T47D (cell line): ENCODE measurements at places on chromosomes 12 and 14.

GRCh38 chr12:94100211-94100627, 48.2 kb upstream of the PLXNC1 start:
- no peak for DNase-seq

DNA sequence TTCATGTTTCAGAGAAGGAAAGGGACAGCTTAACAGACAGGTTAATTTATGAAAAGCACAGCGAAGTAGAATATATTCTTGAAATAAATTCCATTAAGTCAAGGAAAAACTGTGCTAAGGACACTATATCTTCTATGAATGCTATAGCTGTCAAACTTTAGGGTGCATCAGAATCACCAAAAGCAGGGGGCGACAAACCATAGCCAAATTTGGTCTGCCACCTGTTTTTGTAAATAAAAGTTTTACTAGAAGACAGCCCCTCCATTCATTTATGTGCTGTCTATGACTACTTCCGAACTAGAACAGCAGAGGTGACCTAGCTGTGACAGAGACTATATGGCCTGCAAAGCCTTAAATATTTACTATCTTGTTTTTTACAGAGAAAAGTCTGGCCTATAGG, 25.9 kb downstream of the PPP4R3A start:
- peak; percentile 12 for DNase-seq

DNA sequence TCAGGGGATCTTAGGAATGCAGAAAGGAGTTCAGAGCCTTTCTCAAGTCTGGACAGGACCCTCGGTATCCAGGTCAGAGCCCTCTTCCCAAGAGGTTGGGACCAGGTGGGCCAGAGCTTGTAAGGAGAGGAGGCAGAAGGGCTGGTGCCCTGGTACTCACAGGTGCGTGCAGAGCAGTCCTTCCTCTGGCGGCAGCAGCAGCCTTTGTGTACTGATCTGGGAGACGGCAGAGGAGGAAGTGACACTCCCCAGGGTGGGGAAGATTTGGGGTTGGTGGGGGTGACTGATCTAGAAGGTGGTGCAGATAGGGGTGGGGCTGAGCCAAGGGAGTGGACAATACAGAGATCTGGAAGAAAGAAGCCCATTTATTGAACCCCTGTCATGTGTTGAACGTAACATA, at the start of gene ITGB7:
ITGB7 (minus strand) TSS at position 210 of the 400 bp plus-strand sequence. CDS start 6,808 bp downstream, outside the sequence.
- no peak for DNase-seq

GRCh38 chr12:92866418-92866817, 62.7 kb downstream of the EEA1 start:
- no peak for DNase-seq

- no peak for DNase-seq
These were observed 414.0 kb downstream of the CCDC91 start for GRCh38 chr12:28604240-28604639.

DNA sequence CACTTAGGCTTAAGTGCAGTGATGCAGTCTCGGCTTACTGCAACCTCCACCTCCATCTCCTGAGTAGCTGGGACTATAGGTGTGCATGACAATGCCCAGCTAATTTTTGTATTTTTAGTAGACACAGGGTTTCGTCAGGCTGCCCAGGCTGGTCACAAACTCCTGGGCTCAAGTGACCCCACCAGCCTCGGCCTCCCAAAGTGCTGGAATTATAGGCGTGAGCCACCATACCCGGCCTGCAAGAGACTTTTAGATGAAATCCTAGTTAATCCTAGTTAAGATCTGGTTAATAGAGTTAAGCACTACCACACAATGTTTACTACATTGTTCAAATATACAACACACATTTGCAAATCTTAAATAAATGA, 196.5 kb upstream of the AMIGO2 start:
- DNase-seq = no peak

DNA sequence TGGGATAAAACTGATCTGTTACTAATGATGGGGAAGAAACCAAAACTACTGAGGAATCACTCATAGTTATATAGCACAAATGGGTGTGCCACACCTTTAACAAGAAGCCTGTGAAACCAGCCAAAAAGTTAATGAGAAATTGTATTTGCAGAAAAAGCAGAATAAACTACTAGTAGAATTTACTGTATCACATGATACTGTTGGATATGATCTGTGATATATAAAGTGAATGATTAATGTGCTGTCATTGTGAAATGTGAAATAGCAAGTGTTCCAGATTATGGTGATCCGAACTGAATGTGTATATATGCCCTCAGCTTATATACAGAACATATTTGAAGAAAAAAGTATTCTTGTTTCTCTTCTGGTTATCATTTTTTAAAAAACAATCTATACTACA, 30.5 kb downstream of the VEZT start:
- DNase-seq = no peak

- no peak for DNase-seq
These were observed 255.7 kb downstream of the BTG1 start for GRCh38 chr12:91889910-91890309.

- no peak for DNase-seq
These were observed 453.7 kb downstream of the VRK1 start for GRCh38 chr14:97250931-97251330.

GRCh38 chr12:128977441-128977840, 124.2 kb downstream of the GLT1D1 start:
- DNase-seq = no peak

- DNase-seq = peak; percentile 23
These were observed 63.2 kb downstream of the ATP2B1 start for GRCh38 chr12:89645434-89645833.

GRCh38 chr12:130424858-130425697, 87.4 kb downstream of the PIWIL1 start:
- DNase-seq = no peak
